Endothelial cell (in vitro differentiated cells): ENCODE measurements at places on chromosomes 1 and 21. TPM values are rescaled to one million over a fixed set of nuclear protein-coding genes. Genes with fewer than 3 reads are reported as not detected.

CKS1B gene
- 48.3 TPM for total RNA-seq

GPR25 gene
- not detected for total RNA-seq

HEYL gene
- 1.3 TPM for total RNA-seq

ADORA1 gene
- total RNA-seq = 16.3 TPM

CAMTA1 gene
- 87.3 TPM for total RNA-seq

RHEX gene
- total RNA-seq = not detected

INTS7 gene
- 8.9 TPM for total RNA-seq

SPAG17 gene
- total RNA-seq = 9.5 TPM

NUAK2 gene
- 3.6 TPM for total RNA-seq

GBP6 gene
- total RNA-seq = 0.26 TPM

AUNIP gene
- total RNA-seq = 3.3 TPM

HES4 gene
- 144 TPM for total RNA-seq

ZMYND12 gene
- 1.1 TPM for total RNA-seq

GJB3 gene
- total RNA-seq = 9.6 TPM

PDZK1IP1 gene
- total RNA-seq = not detected

RAB7B gene
- total RNA-seq = not detected

TTC24 gene
- total RNA-seq = not detected

OR4F16 gene
- not detected for total RNA-seq

ATP1A4 gene
- total RNA-seq = not detected

CFHR5 gene
- total RNA-seq = not detected

OR10Z1 gene
- not detected for total RNA-seq

ZNF695 gene
- total RNA-seq = 3.2 TPM

PGBD5 gene
- 2.0 TPM for total RNA-seq

FCRL2 gene
- total RNA-seq = not detected

POMGNT1 gene
- 37.8 TPM for total RNA-seq

DNMT3L gene
- not detected for total RNA-seq

OR2L2 gene
- not detected for total RNA-seq

SERTAD4 gene
- total RNA-seq = 0.72 TPM

MMP23B gene
- total RNA-seq = 26.7 TPM

TTLL10 gene
- total RNA-seq = not detected

TNFRSF8 gene
- 1.9 TPM for total RNA-seq

ALX3 gene
- total RNA-seq = not detected

RPE65 gene
- not detected for total RNA-seq

CLDN17 gene
- not detected for total RNA-seq

NMNAT2 gene
- 1.7 TPM for total RNA-seq

BCL10 gene
- 33.6 TPM for total RNA-seq

UBAP2L gene
- 243 TPM for total RNA-seq

DNAJC28 gene
- 3.3 TPM for total RNA-seq
